ENCODE measurements at places on chromosomes 6 and 20. TPM values are rescaled to one million over a fixed set of nuclear protein-coding genes. Genes with fewer than 3 reads are reported as not detected.

Gene ARMH2
- 0.28 TPM for total RNA-seq

Gene SCGN
- total RNA-seq, result not detected

Gene SPINT3
- total RNA-seq, result not detected

Gene MUC21
- total RNA-seq, result not detected

Gene LRRC1
- 4.6 TPM for total RNA-seq

Gene EYS
- not detected for total RNA-seq

Gene DDX43
- 0.77 TPM for total RNA-seq

Gene ADAM33
- total RNA-seq, result not detected

Gene TPX2
- 159 TPM for total RNA-seq

Gene HLA-DRB1
- 189 TPM for total RNA-seq

Gene ABCC10
- 59.6 TPM for total RNA-seq

Gene CDSN
- not detected for total RNA-seq

Gene KIAA1755
- not detected for total RNA-seq

Gene SPATA25
- total RNA-seq, result 1.2 TPM

Gene DLL1
- 1.2 TPM for total RNA-seq

Gene LAMA4
- total RNA-seq, result not detected

Gene SLC2A10
- total RNA-seq, result not detected

Gene UBE2V1
- total RNA-seq, result 158 TPM

Gene FAXC
- 0.30 TPM for total RNA-seq

Gene PLTP
- total RNA-seq, result 3.3 TPM

Gene STX11
- total RNA-seq, result 29.0 TPM

Measured in activated CD8-positive, alpha-beta memory T cell treated with anti-CD3 and anti-CD28 coated beads, Interleukin-2, amount 10 ng/mL, durations not matched to agents 7 days and 5 days (primary cell).